ENCODE measurements at places on chromosomes 7 and 10.

GRCh38 chr10:61821693-61822092 is 79.8 kb upstream of the ARID5B start:
- no peak for DNase-seq

DNA sequence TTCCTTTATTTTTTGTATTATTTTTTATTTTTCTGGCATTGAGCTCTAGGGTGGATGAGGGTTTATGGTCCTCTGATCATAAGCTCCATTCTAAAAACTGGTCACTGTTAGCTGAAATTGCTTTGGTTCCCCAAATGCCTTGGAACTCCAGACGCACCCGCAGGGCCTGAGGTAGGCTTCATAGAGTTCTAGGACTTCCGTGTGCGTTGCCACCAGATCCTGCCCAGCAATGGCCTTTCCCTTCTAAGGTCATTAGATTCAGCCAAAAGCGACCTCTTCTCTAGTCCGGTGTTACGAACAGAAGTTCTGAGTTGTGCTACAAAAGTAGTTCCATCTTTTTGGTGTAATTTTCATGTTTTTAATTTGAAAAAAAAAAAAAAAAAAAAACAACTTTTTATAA is 64.4 kb downstream of the KLHDC10 start:
- DNase-seq = no peak

GRCh38 chr7:45048748-45049147 is 40.0 kb downstream of the NACAD start:
- DNase-seq = no peak

DNA sequence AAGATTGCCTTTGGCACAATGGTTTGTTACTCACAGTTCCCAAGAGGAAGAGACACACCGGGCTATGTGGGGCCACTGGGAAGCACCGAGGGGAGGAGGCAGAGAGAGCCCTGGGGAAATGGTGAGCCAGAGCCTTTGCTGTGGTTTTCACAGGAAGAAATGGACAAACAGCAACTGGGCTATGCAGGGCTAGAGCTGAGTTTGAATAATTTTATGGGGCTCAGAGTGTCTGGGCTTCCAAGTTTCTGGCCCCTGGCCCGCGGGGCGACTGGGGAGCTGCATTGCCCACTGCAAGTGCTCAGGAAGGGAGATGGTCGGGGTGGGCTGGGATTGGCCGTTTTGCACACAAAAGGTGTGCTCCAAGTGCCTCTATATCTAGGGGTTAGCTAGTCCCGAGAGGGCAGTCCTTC is 92.6 kb downstream of the CHST15 start:
- DNase-seq = no peak

DNA sequence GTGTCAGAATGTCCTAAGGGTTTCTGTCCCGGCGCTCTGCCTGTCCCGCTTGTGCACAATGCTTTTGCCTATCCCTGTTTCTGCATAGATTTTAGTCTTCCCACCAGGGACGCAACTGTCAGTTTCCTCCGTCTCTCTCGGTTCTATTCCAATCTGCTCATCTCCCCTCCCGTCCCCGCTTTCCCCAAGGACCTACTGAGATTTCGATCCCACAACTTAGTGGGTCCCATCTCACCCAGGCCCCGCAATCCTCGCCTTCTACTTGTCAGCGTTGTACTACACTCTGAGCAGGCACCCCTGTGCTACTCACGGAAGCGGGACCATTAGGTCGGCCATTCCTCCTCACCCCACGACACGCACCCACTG is 519 bp upstream of the ZNF655 start:
- DNase-seq = no peak

DNA sequence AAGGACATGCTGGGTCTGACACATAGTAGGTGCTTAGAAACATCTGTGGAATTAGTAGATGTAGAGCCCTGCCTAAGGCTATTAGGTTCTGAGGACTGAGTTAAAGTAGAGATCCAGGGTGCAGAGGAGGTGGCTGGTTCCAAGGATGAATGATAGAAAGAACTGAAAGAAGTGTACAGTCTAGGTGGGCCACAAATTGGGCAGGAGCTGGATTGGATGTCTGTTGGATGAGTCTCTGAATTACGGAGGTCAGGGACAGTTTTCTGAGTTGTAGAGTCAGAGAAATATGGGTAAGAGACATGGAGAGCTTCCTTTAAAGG is 2.0 kb upstream of the SAMD8 start:
- no peak for DNase-seq

DNA sequence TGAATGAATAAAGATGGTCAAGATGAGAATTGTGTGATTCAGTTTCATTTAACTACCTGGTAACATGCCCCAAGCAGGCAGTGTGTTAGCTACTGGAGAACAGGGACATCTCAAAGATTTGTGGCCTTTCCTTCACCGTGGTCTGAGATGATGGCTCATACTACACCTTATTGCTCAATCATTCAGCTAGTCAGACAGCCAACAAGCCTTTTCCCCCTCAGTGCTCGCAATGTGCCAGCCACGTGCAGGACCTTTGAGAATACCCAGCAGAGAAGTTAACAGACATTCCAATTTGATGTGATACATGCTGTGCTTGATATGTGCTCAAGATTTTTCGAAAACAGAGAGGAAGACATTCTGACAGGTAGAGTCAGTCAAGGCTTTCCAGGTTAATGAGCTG is 562.8 kb downstream of the SUGCT start:
- no peak for DNase-seq

GRCh38 chr10:67612577-67613537 is 83.1 kb downstream of the CTNNA3 start:
- DNase-seq = no peak

DNA sequence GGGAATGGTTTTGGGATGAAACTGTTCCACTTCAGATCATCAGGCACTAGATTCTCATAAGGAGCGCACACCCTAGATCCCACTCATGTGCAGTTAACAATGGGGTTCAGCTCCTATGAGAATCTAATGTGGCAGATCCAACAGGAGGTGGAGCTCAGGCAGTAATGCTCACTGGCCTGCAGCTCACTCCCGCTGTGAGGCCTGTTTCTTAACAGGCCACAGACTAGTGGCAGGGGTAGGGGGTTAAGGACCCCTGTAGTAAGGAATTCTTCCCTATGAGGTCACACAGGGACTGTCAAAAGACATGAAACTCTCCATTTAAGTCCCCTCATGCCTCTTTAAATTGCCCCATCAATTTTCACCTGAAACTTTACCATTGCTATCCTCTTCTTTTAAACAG is 8.0 kb downstream of the HGF start:
- DNase-seq = no peak

- no peak for DNase-seq
Measured at GRCh38 chr7:20038676-20039075, 178.5 kb downstream of the MACC1 start.

DNA sequence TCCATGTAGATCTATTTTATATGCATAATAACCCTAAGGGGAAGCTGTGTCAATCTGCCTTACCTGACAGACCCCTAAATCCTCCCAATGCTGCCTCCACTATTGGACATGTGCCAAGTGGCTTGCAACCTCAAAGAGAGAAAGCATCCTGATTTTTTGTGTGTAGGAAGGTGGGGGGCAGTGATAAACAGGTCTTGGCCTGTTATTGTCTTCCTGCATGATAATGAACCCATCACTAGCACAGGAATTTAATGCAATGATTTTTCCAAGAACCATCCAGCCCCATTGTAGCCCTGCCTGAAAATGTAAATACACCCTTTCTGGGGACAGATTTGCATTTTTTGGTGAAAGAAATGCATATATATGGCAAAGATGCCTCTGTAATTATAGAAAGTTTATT is 850.2 kb downstream of the LRMDA start:
- DNase-seq = no peak

Measured in effector CD8-positive, alpha-beta T cell (primary cell).